ENCODE measurements at places on chromosomes 3 and 15.

DNA sequence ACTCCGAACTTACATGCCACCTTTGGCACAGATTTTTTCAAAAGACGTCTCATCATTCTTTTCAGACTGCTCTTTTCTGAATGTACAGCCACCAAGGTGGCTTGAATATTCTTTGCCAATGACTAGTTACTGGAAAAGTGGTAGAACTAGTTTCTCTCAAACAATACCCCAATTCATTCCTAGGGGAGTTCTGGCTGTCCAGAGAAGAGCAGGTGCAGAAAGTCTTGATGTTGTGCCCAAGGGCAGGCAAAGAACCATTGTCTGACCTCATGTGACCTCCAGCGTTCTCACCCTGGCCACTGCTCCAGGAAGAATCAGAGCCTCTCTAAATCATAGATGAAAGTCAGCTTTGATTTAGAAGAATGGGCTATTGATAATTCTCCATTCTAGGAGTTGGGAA, 5.5 kb downstream of the LMOD3 start:
- DNase-seq: no peak

DNA sequence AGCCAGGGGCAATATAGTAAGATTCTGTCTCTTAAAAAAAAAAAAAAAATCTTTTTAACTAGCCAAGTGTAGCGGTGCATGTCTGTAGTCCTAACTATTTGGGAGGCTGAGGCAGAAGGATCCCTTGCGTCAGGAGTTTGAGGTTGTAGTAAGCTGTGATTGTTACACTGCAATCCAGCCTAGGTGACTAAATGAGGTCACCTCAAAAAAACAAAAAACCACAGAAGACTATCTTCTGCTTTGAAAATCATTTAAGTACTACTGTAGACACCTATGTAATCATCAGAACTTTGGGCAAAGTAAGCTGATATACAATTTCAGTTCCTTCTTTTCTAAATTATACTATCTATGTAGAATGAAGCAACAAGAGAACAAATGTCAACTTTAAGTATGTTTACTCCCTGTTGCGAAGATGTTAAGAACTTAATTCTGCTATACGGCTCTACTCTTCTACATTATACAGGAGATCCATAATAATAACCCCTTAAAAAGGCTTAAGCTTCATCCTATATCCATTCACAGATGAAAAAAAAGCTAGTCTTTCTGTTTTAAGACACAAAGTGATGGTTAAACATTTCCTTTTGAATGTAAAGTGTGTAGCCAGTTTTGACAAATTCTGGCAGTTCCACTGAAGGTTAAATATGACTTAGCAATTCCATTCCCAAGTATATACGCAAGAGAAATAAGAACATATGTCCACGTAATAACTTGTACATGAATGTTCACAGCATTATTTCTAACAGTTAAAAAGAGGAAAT, 15.2 kb downstream of the DAZL start:
- no peak for DNase-seq

- no peak for DNase-seq
Measured at GRCh38 chr3:149374793-149375500, 2.5 kb downstream of the TM4SF1 start.

DNA sequence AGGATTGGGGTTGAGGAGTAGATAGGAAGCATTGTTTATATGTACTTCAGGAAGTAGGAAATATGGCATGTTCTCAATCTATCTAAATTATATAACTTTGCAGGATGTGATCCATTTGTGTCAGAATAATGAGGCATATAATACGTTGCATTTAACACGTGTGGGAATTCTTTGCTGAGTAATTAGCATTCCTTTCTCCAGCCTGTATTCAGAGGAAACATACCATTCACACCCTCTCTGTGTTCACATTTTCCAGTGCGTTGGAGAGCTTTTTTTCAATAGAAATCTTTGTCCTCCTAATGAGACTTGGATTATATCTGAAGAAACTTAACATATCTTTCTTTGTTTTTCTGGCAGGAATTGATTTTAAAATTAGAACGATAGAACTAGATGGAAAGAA, 33.0 kb upstream of the APH1B start:
- DNase-seq: no peak

- no peak for DNase-seq
Measured at GRCh38 chr15:88896333-88897033, 1.1 kb upstream of the HAPLN3 start.

Measured in thymus (tissue), 14 donors.